Stimulated activated CD4-positive, alpha-beta T cell treated with anti-CD3 and anti-CD28 coated beads, Interleukin-12 subunit alpha, Interleukin-12 subunit beta, amount 100 ng/mL, for 24 hours (primary cell): ENCODE measurements at places on chromosomes 7 and 10.

DNA sequence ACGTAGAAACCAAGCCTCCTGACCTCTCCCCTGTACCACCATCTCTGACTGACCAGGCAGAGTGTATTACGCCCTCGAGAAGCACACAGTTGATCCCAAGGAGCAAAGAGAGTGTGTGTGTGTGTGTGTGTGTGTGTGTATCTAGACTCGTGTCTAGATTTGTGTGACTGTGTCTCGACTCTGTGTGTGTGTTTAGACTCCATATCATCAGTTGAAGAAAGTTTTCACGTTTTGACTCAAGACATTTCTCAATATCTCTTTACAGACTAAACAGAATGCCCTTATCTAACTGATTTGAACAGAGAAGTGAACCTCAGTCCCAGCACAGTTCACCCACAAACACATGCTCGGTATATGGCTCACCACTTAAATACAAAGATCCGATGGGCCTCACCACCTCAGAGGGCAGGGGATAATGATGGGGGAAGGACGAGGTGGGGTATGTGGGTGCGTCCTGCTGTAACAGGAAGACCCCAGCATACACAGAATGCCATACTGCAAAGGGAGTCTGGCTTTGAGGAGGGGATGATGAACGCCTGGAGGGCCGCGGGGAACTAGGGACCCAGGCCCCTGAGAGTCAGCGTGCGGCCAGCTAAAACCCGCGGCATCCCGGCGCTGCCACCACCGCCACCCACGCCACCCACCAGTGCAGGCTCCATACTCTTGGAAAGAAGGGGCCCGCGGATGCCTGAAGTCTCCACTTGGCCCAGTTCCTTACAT lies 780 bp downstream of the ALDH18A1 start:
- peak; percentile 15 for DNase-seq

GRCh38 chr10:49622426-49623425 lies 8.9 kb downstream of the CHAT start:
- no peak for DNase-seq

DNA sequence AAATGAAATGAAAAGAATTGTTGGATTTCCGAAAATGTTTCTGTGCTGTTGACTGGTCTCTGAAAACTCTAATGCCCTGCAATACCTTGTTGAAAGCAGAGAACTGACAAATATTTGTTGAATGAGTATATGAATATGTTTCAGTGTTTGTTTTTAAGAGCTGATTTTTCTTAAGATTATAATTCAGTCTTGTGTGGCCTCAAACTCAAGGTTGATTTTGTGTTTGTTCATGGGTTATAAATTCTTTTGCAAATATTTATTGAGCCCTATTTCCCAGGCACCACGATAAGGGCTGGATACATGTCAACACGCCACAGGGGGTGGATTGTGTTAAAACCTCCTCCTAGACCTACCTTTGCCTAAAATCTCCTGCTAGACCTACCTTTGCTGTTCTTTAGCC lies 203.9 kb upstream of the PLPP4 start:
- no peak for DNase-seq

GRCh38 chr7:85061456-85061855 lies 125.4 kb downstream of the SEMA3D start:
- DNase-seq: no peak

DNA sequence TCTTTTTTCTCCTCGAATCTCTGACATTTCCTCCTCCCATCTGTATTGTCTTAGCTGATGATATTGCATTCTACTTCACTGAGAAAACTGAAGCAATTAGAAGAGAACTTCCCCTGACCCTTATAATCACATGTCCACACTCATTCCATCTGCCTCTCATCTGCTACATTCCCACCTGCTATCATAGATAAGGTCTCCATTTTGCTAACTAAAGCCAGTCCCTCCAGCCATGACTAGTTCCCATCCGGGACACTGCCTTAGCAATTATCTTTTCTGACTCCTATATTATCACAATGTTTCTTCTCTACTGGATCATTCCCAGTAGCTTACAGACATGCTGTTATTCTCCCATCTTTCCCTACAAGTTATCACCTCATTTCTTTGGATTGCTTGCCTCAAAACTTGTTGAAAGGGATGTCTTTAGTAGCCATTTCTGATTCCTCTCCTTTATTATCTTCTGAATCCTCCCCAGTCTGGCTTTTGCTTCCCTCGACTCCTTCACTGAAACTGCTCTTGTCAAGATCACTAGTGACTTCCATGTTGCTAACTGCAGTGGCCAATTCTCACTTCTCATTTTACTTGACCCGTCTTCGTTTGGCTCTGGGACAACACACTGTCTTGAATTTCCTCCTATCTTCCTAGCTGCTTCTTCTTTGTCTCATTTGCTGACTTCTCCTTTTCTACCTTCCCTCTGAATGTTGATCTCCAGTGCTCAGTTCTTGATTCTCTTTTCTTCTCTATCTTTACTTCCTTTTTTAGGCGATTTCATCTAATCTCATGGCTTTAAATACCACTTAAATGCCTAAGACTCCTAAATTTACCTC lies 35.9 kb downstream of the FZD1 start:
- DNase-seq: no peak

GRCh38 chr10:88901984-88902789 lies 22.1 kb downstream of the STAMBPL1 start:
- no peak for DNase-seq

DNA sequence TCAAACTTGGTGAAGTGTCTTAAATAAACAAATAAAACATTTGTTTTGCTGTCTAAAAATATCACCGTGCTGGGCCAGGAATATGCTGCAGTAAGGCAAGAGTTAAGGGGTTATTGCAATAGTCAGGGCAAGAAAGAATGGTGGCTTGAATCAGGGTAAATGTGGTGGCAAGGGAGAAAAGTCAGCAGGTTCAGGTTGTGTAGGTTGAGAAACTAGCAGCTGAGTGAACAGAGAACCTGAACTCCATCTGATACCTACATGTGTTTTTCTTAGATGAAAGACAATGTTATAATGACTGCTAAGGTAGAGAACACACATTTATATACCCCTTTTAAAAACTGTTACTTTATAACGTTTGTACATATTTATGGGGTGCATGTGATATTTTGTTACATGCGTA lies 28.7 kb downstream of the OTUD1 start:
- DNase-seq: no peak

DNA sequence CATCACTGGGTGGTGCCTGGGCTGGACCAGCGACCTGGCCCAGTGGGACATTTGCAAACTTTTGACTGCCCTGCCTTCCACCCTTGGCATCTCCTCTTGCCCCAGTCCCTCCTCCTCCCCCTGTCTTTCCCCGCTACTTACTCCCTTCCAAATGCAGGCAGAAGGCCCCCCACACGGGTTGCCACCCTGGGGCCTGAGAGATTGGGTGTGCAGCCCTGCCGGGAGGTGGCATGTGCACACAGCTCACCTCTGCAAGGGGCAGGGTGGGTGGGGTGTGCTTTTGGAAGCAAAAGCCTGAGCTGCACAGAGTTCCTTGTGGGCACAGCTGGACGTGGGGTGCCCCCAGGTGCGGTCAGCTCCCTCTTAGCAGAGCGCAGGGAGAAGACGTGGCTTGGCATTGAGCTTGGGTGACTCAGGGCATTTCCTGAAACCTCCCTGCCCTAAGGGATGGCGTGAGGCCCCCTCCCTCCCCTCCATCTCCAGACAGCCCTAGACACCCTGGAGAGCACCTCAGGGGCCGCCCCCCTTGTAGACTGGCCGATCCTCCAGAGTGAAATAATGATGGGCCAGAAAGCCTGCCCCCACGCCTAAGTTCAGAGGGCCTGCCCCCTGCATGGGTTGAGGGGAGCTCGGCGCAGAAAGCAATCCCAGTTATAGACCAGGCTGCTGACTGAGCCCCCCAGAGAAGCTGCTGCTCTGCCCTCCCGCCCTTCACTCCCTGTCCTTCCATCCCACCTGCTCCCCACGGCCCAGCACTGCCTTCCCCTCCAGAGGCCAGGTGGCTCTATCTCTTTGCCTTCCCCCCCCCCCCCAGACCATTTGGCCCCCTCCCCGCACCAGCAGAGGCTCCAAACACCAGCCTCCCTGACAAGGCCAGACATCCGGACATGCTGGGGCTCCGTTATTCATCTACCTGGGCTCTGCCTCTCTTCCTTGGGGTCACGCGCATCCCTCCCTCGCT lies 2.3 kb upstream of the SHH start:
- no peak for DNase-seq

DNA sequence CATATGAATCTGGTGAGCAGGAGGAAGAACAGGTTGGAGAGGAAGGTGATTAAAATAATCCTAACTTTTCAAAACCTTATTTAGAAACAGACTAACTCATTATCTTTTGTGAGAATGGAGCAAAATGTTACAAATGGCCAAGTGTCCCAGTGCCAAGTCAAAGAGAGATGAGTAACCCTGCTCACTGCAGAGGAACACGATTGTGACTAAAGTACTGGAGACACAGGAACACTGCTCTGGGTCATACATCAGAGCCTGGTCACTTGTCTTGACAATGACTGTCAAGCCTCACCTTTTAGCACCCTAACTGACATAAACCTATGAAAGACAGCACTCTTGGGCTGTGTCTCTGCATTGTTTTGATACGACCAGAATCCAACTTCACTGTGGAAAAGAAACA lies 108.8 kb downstream of the SGMS1 start:
- no peak for DNase-seq

DNA sequence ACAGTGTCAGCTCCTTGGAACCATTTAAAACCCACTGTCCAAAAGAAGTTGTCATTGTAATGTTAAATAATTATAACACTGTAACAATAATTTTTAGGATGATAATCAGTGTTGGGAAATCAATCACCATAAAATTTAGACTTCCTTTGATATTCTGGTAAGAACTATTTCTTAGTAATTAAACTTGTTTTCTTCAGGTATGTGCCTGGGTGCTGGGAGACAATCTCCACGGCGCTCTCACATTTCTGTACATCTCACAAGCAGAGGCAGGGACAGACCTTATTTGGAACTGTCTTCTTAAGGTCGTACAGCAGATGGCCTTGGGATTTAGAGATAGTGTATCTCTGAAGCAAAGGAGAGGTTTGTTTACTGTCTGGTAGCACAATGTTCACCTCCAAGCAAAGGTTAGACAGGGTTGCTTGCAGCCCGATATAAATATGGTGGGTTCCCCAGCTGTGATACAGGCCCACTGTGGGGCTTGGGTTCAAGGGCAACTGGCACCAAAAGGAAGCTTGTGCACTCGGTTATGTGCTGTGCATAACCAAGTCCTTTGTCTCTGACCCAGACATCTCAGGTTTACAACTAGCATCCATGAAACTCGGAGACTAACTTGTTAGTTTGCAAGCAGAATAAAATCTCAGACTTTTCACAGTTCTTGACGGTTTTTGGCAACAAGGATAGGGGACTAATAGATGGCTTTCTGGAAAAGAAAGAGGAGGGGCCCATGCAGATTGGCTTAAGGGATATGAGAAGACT lies 125.5 kb downstream of the RNF32 start:
- DNase-seq: no peak

DNA sequence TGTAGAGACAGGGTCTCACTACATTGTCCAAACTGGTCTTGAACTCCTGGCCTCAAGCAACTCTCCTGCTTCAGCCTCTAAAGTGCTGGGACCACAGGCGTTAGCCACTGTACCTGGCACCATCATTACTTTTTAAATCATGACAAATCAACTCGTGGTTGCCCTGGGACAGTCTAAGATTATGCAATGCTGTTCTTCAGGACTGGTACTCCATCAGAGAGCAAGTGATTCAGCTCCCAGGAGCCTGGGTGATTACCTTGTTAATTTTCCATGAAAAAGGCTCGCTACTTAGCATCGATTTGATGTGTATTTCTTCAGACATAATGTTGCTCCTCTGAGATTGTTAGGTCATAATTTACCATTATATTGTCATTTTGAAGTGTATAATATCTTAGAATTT lies 158.9 kb upstream of the STEAP4 start:
- no peak for DNase-seq

GRCh38 chr10:29007748-29008610 lies 280.9 kb upstream of the LYZL1 start:
- DNase-seq: no peak

- no peak for DNase-seq
Measured at GRCh38 chr7:97116308-97116707, 1.2 kb upstream of the SDHAF3 start.

- DNase-seq: no peak
Measured at GRCh38 chr7:28332046-28332445, 80.3 kb upstream of the CREB5 start.

- DNase-seq: no peak
Measured at GRCh38 chr10:60453036-60453435, 63.4 kb upstream of the ANK3 start.

DNA sequence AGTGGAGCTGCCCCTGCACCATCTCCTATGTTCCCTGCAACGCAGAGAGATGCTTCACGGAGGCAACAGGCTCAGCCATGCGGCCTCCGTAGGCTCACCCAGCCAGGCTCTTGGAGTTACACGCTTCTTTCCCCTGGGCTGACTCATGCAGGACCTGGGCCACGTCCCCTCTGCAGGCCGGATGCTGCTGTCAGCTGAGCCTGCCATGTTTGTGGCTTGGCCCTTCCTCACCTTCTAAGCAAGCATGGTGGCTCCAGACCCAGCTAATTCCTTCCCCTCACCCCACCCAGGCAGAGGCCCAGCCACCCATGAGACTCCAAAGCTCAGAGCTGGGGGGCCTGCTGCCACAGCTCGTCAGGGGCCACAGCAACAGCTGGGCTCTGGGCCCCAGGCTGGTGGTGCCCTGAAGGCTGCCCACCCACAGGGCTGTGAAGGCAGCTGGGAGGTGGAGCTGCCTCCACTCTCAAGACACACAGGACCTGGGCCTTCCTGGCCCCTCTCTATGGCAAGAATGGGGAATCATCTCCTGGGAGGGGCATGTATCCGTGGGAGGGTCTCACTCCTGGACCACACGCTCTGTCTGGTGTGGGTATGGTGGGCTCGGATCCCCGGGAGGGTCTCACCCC lies 219.6 kb downstream of the ELFN1 start:
- no peak for DNase-seq

- DNase-seq: no peak
Measured at GRCh38 chr10:83542774-83543411, 596.4 kb upstream of the GHITM start.

DNA sequence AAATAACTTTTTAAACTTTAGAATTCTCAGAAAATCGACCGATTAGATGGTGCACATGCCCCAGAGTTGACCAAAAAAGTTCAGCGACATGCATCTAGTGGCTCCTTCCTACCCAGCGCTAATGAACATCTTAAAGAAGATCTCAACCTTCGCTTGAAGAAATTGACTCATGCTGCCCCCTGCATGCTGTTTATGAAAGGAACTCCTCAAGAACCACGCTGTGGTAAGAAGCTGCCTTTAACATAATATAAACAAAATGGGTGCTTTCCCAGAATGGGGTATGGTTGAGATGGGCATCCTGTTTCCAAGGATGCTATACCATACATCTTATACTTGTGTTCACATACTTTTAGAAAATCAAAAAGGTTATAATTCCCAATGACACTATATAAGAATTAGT lies 24.6 kb downstream of the GLRX3 start:
- no peak for DNase-seq

- DNase-seq: no peak
Measured at GRCh38 chr10:12521423-12521822, 172.1 kb downstream of the CAMK1D start.

- no peak for DNase-seq
Measured at GRCh38 chr7:148485618-148486017, 104.9 kb upstream of the C7orf33 start.

- no peak for DNase-seq
Measured at GRCh38 chr10:109895095-109895818, 28.1 kb downstream of the XPNPEP1 start.
